Central memory CD4-positive, alpha-beta T cell (primary cell): ENCODE measurements at places on chromosomes 2 and 18.
A peak's percentile ranks its signal among the peaks of the same experiment; 100 is the strongest.

DNA sequence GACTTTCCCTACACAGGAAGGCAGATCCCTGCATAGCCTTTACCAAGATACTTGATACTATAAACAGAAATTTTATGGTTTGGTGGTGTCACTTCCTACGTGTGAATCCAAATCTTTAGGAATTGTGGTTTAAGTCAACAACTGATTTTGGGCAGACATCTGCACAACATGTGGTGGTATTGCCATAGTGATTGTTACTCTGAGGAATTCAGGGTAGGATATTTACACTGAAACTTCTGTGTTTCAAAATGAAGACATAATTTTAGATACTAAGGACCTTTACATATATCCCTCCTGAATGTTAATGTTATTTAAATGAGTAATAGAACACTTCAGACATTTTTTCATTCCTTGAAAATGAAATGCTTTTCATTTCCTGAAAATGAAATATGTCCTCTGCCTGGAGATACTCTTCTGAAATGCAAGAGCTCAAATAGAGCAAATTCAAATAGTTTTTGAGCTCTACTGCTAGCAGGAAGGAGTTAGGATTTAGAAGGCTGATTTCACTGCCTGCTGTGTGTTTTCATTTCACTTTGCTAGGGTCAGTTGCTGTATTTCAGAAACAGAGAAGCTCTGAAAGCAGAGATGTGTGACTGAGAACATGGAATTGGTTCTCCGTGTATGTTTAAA, 77.2 kb downstream of the MDH1 start:
- no peak for DNase-seq

- no peak for DNase-seq
Measured at GRCh38 chr18:41265047-41265446, 690.0 kb upstream of the PIK3C3 start.

DNA sequence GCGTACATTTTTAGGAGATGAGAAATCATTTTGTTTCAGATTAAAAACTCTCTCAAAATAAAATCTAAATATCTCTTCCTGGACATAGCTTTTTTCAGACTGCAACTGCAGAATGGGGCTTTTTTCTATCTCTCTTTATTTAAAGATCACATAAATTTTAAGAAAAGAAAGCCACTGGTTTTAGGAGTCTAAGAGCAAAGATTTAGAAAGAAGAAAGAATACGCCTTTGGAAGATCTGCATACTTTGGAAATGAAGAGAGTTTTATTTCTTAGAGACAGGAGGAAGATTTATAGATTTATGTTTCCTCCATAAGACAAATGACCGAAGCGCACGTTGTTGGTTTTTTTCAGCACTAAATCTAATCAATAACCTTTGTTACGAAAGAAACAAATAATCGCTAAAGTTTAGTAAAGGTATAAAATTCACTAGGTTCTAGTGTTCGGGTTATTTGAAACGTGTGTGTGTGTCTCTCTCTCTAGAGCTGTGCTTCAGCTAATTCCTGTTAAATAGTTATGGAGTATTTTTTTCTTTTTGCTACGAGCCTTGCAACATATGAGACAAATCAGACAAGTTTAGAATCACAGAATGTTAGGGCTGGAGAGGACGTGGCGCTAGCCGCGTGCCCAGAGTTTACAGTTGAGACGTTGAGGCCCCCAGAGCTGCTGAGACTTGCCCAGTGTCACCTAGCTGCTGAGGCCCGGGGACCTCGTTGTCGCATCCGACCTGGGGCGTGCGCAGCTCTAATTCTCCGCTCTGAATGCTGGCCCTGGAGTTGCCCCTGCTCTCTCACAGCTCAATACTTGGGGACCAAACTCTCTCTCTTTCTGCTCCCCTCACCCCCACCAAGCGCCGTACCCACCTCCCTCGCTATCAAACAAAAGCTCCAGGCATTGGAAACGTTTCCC, 69.9 kb downstream of the CTAGE1 start:
- no peak for DNase-seq

- no peak for DNase-seq
Measured at GRCh38 chr2:143909577-143910353, 610.2 kb downstream of the ZEB2 start.

DNA sequence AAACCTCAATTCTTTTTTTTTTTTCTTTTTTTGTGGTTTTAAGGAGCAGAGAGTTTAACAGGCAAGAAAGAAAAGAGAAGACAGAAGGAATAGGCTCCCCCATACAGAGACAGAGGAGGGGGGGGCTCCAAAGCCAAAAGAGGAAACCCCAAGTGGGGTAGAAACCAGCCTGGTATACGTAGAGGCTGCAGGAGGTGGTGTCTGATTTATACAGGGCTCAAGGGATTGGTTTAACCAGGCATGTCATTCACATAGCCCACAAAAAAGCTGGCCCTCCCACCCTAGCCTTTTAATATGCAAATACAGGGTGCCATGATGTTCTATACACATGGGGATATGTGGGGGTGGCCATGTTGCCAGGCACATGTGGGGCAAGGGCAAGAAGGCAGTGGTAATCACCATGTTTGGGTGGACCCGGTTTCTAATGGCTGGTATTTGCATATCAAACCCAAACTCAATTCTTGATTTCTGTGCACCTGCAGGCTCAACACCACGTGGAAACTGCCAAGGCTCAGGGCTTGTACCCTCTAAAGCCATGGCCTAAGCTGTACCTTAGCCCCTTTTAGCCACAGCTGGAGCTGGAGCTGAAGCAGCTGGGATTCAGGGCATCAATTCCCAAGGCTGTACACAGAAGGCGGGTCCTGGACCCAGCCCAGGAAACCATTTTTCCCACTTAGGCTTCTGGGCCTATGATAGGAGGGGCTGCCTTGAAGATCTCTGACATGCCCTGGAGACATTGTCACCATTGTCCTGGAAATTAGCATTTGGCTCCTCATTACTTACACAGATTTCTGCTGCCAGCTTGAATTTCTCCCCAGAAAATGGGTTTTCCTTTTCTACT, 170.3 kb downstream of the MAIP1 start:
- no peak for DNase-seq

DNA sequence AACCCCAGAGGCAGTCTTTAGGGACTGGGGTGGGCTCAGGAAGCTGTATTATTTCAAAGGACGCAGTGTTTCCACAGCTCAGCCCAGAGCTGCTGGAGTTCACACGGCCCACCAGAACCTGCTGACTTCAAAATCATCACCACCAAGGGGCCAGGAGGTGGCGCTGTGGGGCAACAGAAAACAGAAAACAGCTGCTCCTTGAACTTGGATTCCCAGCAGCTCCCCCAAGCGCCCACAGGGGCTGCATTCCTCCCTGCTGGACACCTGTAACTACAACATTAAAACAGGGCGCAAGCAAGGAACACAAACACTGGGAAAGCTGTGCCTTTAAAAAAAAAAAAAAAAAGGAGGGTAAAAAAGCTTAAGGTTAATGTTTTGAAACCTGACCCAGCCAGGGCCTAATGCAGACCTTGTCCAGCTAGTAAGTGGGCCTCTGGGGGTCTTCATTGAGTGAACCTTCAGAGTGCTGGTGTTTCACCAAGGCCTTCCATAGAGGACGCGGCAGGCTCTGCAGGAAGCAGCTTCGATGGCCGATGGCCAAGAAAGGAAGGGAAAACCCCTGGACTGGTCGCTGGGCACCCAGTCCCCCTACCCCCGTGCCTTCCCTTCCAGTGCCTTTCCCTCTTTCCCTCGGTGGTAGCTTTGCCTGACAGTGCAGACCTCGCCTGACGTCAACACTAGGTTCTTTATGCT, 25.9 kb downstream of the MLPH start:
- DNase-seq = peak; percentile 65

DNA sequence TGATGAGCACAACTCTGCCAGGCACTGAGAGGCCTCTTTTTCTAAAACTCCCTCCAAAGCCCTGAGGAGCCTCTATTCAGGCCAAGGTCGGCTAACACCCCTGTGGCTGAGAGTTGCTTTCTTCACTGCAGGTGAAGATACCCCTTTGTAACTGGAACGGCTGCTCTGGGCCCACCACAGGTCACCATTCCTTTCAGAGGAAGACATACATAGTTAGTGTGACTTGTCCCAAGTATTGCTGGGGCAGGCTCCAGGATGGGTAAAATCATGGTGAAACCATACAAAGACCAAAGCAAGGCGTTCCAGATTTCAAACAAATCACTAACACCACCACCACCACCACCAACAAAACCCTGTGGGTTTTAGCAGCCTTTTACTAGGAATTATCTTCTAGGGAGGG, 36.8 kb downstream of the CHST10 start:
- no peak for DNase-seq

GRCh38 chr2:105796791-105797190, 52.1 kb downstream of the NCK2 start:
- no peak for DNase-seq

DNA sequence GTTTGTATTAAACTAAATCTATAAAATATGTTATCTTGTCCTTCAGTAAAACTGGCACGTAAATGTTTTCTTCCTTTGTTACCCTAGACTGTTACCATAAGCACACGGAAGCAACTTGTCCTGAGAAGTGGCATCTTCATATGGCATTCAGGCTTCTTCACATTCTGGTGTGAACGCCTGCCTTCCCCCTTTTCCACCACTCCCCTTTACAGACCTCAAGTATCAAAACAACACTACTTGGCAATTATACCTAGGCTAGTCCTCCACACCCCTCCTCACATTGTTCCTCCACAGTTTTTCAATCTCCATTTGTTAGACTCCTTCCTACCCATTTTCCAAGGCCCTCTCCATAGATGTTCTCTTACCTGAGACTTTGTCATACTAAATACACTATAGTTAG, 2.9 kb downstream of the MEX3C start:
- DNase-seq = no peak

DNA sequence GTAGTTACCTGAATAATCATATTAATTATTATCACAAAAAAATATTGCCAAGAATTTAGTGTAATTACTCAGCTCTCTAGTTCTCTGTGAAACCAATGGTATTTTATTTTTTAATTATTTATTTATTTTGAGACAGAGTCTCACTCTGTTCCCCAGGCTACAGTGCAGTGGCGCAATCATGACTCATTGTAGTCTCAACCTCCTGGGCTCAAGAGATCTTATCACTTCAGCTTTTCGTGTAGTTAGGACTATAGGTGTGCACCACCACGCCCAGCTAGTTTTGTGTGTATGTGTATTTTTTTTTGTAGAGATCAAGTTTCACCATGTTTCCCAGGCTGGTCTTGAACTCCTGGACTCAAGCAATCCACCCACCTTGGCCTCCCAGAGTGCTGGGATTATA, 440.4 kb upstream of the CDH20 start:
- DNase-seq = no peak

- DNase-seq = no peak
Measured at GRCh38 chr2:173187941-173188788, 112.5 kb downstream of the MAP3K20 start.

DNA sequence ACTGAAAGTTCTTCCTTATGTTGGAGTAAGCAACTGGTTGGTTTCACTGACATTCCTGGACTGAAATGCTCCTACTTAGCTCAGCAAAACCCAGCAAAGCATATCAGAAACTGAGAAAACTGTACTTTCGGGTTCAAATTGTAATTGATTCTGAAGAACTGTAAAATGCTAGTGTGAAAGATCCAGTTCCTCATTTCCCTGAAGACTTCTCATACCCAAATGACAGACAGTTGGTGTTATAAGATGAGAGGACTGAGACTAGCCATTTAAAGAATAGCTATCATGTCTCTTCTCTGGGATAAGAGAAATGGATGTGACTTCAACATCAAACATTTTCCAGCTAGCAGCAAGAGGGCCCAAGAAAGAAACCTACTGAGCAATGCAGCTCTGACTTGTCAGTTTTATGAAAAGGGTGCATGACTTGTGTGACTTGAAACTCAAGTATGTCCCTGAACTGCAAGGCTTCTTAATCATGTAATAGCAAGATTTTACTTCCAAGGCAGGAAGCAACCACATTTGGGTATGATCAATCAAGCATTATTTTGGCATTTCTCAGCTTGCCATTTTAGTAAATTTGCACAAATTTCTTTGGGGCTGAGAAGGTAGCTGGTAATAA, 420.3 kb upstream of the MMADHC start:
- DNase-seq = no peak

- DNase-seq = no peak
Measured at GRCh38 chr2:627340-627709, 49.9 kb downstream of the TMEM18 start.

GRCh38 chr2:71064110-71064611, 4.3 kb upstream of the NAGK start:
- DNase-seq = no peak

- no peak for DNase-seq
Measured at GRCh38 chr2:112661656-112662305, 16.0 kb downstream of the SLC20A1 start.

DNA sequence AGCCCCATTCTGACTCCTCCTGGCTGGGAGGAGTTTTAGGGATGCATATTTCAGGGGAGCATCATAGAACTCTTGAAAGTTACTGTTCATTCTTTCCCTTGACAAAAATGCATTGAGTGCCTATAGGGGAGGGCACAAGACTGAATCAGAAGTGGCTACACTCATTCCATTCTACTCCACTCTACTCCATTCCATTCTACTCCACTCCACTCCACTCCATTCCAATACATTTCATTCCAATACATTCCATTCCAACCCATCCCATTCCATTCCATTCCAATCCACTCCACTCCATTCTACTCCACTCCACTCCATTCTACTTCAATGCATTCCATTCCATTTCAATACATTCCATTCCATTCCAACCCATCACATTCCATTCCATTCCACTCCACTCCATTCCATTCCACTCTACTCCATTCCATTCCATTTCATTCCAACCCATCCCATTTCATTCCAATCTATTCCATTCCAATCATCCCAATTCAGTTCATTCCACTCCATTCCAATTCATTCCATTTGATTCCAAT, 110.8 kb downstream of the LOXHD1 start:
- no peak for DNase-seq

DNA sequence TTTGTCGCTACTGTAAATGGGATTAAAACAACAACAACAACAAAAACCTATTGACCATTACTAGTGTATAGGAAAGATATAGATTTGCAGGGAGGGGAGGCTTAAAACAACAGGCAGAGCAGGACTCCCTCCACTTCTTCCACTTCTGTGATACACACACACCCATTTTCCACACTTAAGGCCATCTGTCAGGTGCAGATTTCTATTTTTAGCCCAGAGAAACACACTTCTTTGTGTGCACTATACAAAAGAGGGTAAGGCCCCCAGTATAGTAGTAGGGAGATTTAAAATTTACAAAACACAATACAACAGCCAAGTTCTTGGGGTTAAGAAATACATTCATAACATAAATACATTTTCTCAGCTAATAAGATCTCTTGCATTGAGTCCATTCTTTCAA, 22.4 kb downstream of the PTPN2 start:
- DNase-seq = no peak

GRCh38 chr2:216572582-216573578, 60.3 kb upstream of the IGFBP2 start:
- no peak for DNase-seq

- no peak for DNase-seq
Measured at GRCh38 chr2:195486987-195487644, 169.9 kb upstream of the SLC39A10 start.
